Activated naive CD4-positive, alpha-beta T cell treated with anti-CD3 and anti-CD28 coated beads, Interleukin-2, amount 10 ng/mL, durations not matched to agents 5 hours and 36 hours (primary cell): ENCODE measurements at places on chromosomes 11 and 22. TPM values are rescaled to one million over a fixed set of nuclear protein-coding genes. Genes with fewer than 3 reads are reported as not detected.

EHF gene
- total RNA-seq: not detected

RBM4B gene
- total RNA-seq: 20.0 TPM

ARHGAP20 gene
- not detected for total RNA-seq

TMEM45B gene
- total RNA-seq: 3.9 TPM

UPB1 gene
- 0.53 TPM for total RNA-seq

RHOG gene
- 148 TPM for total RNA-seq

RTN3 gene
- 67.7 TPM for total RNA-seq

SLC22A9 gene
- not detected for total RNA-seq

DLG2 gene
- total RNA-seq: 1.1 TPM

MS4A14 gene
- total RNA-seq: not detected
